ENCODE measurements at places on chromosomes 7 and 10.

DNA sequence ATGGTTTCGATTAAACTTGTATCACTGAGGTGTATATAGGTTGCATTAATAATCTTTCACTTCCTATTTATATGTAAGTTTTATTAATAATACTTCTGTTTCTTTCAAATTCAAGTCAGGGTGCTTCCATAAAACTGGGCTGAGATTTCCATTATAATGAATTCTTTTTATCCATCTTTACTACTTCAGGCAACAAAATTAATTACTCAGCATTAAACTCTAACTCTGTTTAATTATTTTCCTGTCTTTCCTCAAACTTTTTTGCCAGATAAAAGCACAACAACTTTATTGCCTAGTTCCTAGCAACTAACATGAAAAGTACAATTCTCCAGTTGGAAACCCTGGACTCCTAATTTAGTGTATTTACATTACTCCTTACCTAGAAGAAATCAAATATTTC is 3.0 kb upstream of the MINDY3 start:
- DNase-seq, result no peak

DNA sequence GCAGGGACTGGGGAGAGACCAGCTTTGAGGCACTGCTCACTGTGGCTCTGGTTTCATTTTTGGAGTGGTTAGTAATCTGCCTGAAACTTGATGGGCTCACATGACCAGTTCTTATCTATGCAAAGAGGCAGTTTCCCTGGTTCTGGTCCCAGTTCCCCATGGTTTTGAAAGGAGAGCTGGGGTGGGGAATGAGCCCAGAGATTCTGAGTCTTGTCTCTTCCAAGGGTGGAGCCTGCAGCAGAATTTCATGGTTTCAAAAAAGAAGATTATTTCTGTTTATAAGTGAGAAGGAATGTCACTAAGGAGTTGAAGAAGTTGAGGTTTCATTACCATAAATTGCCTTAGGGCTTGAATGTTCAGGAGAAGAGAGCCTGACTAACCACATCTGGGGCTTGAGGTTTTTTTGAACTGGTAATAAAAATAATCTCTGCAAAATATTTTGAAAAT is 190.2 kb upstream of the HABP2 start:
- DNase-seq, result no peak

- no peak for DNase-seq
Measured at GRCh38 chr10:132645630-132646442, 108.2 kb downstream of the INPP5A start.

- peak; percentile 86 for DNase-seq
Measured at GRCh38 chr10:48653347-48653746, 31.3 kb upstream of the WDFY4 start.

GRCh38 chr7:106568680-106569499 is 92.1 kb downstream of the CCDC71L start:
- peak; percentile 53 for DNase-seq

GRCh38 chr10:43205681-43206390 is 61.0 kb downstream of the RASGEF1A start:
- DNase-seq, result no peak

DNA sequence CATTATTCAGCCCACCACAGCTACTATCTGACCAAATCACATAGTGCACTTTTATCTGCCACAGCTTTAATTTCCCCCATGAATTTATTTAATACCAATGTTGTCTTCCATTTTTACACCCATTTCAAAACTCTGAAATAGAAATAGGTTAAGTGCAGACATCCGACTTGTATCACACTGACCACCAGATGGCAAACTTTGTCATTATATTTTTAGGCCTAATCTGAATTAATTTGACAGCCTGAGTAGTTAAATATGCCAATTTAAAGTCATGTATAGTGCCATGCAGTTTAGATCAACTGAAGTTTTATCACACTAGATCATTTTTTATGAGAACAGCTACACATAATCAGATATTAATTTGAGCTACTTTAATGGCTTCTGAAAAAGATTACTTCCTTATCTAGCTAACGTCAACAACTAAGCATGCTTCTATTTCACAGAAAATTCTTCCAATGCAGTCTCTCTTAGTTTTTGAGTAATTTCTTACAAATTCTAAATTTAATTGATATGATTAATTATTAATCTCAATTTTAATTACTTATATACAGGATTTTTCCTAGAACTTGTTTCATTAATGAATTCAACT is 566.4 kb downstream of the GFRA1 start:
- no peak for DNase-seq

DNA sequence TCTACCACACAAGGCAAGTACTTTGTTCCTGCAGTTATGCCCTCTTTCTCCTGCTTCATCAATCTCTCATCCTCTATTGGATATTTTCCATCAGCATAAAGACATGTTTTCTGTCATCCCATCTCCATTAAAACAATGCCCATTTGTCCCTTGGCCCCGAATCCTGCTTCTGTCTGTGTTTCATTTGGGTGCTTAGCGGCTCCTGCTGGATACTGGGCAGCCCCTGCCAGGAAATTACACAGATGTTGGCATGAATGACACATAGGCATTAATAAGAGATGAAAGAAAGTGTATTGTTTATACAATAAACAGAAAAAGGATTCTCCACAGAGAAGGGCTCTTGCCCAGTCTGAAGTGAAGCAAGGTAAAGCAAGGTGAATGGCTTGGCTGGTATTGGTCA is 765.3 kb downstream of the REEP3 start:
- DNase-seq, result no peak
